ENCODE measurements at places on chromosomes 1 and 21. TPM values are rescaled to one million over a fixed set of nuclear protein-coding genes. Genes with fewer than 3 reads are reported as not detected.
A peak's percentile ranks its signal among the peaks of the same experiment; 100 is the strongest.

DNA sequence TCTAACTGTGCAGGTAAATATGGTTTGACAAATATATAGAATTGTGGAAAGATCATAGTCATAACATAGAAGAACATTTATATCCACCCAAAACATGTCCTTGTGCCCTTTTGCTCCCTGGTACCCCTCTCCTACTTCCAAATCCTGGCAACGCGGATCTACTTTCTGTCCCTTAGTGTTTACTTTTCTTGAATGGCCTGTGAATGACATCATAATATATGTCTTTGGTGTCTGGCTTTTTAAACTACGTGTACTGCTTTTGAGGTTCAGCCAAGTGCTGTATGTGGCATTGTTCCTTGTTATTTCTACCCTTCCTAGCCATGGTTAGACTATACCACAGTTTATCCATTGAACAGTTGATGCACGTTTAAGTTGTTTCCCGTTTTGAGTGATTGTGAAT, 155.6 kb downstream of the SDCCAG8 start:
- no peak for DNase-seq

GRCh38 chr1:107196973-107197562, 56.2 kb downstream of the NTNG1 start:
- no peak for DNase-seq

DENND2C gene
- polyA plus RNA-seq, result 10.1 TPM

- no peak for DNase-seq
Measured at GRCh38 chr1:10228528-10228927, 18.2 kb downstream of the KIF1B start.

- no peak for DNase-seq
Measured at GRCh38 chr1:12152113-12152891, 14.5 kb upstream of the TNFRSF1B start.

GRCh38 chr1:112172294-112172882, 182.9 kb upstream of the KCND3 start:
- DNase-seq, result peak; percentile 11

TSTD1 gene
- 23.6 TPM for polyA plus RNA-seq

DNA sequence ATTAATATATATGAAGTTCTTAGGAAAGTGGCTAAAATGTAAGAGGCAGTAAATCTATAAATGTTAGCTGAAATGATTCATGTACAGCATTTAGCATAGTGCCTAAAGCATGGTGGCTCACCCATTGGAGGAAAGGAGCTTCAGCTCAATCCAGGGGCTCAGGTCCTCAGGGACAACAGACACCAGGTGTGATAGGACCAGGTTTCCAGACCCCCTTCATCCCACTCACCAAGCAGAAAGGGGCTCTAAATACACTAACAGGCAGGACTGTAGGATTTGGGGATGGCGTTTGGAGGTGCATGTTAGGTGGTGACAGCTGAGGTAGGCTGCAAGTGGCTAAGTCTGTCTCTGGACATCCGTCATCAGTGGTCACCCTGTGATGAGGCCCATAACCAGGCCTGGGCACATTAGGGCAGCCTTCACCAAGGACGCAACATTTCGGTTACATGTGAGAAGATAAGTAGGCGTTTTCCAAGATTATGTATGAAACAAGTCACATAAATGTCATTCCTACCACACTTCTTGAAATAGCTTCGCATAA, 233.1 kb downstream of the C1orf94 start:
- DNase-seq, result no peak

GRCh38 chr1:196063294-196063693, 544.9 kb downstream of the KCNT2 start:
- DNase-seq, result no peak

DNA sequence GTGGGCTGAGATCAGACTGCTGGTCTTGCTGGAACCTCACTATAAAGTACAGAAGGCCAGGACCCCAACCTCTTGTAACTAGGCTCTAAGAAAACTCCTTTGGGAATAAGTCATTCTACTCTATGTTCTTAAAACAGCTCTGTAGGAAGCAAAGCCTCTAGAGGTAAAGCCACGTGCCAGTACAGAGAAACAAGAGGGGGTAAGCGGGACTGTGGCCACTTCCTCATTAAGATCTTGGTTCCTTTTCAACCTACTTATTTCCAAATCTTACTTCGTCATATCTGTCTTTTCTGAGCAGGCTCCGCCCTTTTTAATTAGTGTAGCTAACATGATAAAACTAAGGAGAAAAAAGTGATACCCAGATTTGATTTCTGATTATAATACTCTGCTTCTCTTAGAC, 3.8 kb downstream of the NCSTN start:
- no peak for DNase-seq

- no peak for DNase-seq
Measured at GRCh38 chr1:8024329-8024728, 1.8 kb downstream of the ERRFI1 start.
